ENCODE measurements at places on chromosomes 4 and X.

DNA sequence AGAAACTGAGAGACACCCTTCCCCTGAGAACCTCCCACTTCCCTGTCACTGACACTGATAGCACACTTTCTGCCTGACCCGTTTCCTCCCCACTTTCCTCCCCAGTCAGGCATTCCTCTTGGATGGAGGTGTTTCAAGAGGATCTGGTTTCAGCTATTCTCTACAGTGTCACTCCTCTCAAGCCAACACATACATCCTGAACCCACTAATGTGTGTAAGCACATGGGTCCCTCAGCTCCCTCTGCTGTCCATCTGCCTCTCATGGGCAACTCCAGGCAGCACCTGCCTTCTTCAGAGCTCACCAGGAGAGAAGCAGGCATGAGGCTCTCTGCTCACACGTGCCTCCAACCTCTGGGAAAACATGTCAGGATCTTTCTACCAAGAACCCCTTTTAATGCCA, 207.6 kb downstream of the NAF1 start:
- no peak for DNase-seq

GRCh38 chrX:110732266-110732665, 63.4 kb downstream of the CHRDL1 start:
- no peak for DNase-seq

DNA sequence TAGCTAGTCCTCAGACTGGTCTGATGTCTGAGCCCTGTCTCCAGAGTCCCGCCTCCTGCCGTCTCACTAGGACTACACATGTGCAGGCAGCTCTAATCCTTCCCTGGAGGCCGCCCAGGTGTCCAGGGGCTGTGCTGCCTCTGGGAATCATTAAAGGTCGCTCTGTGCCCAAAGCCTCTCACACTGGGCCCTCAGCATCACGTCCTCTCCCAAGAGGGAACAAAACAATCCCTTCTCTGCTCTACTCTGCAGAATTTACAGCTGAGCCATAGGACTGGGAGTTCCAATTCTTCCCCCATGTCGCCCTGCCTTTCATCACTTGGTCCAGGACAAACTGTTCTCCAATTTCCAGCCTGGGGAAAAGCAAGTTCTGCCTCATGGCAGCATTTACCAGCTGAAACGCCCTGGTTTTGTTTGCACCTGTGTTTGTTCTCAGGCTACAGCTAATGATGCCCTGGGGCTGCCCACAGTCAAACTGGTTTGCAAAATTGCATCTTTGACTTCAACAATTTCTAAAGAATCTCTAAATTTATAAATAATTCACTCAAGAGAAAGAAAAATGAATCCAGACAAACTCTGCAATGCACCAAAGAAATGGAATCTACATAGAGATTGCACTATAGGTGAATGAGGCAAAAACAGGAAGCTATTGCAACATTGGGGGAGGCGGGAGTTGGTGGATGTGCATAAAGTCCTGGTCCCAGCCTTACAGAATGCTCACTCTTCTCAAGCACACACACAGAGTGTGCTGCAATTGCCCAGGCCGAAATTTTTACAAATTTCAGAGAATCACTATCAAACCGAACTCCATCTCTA, 7.2 kb upstream of the MRFAP1 start:
- no peak for DNase-seq

DNA sequence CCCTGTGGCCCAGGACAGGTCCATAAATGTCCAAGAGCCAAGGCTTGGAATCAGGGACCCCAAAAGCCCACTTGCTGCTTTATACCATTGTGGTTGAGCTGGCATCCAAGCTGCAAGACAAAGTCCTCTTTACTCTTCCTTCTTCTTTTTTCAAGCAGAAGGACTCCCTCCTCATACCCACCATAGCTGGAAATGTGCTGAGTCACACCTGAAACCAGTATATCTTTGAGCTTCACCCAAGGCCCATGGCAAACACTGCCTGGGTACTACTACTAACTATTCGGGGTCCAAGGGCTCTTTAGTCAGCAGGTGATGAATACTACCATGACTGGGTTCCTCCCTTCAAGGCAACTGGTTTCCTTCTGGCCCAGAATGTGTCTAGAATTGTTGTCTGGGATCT, 37.3 kb upstream of the NMU start:
- no peak for DNase-seq

DNA sequence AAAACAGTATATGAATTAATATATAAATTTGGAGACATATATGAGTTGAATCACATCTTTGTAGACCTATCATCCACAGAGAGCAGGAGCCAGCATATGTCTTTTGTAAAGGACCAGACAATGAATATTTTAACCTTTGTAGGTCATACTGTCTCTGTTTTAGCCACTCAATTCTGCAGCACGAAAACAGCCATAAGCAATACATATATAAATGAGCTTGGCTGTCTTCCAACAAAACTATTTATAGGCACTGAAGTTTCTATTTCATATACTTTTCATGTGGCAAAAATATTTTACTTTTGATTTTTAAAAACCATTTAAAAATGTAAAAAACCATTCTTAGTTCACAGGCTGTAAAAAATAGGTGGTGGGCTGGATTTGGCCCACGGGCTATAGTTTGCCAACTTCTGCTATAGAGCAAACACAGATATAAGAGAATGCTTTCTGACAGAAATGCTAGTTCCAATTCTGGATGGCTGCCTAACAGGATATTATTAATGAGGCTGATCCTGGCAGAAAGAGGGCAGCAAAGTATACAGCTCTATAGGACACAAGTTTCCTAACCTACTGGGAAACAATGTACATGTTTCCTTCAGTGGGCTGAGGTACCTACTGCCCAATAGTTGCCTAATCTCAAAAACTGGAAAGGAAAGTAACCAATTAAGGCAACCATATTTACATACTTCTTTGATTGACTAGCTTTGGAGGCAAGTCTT, 58.1 kb upstream of the UCP1 start:
- no peak for DNase-seq
